ENCODE measurements at places on chromosomes 12 and 14.

- no peak for DNase-seq
Measured at GRCh38 chr12:20950248-20950647, 139.7 kb downstream of the SLCO1B3 start.

DNA sequence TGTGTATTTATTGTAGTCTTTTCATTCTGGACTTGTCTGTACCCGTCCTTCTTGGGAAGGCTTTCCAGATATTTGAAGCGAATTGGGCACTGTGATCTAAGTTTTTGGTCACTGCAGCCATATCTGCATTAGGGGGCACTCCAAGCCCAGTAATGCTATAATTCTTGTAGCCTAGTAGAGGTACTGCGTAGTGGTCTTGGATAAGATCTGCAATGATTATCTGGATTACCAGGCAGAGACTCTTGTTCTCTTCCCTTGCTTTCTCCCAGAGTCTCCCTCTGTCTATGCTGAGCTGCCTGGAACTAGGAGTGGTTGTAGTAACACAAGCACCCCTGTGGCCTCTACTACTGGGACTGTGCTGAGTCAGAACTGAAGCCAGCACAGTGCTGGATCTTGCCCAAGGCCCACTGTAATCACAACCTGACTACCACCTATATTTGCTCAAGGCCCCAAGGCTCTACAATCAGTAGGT is 30.0 kb downstream of the SLC38A2 start:
- no peak for DNase-seq

- no peak for DNase-seq
Measured at GRCh38 chr14:94121485-94121884, 7.9 kb downstream of the IFI27L2 start.

GRCh38 chr12:46830731-46831334 is 5.0 kb upstream of the SLC38A4 start:
- DNase-seq, result no peak

DNA sequence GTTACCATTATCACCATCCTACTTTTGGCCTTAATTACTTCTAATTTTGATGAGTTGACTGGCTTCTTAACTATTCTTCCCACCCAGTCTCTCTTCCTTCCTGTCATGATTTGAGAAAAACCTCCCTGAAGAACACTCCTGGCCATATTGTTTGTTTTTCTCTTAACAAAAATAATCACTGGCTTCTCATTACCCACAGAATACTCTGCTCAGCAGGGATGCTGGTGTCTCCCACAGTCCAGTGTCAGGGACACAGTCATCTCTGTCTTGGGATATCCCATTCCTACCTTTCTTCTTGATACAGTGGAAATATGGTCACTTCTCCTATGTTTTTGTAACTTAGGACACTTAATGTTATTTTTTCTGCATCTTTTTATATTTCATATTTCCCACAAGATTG is 103.7 kb downstream of the SRGAP1 start:
- DNase-seq, result no peak

DNA sequence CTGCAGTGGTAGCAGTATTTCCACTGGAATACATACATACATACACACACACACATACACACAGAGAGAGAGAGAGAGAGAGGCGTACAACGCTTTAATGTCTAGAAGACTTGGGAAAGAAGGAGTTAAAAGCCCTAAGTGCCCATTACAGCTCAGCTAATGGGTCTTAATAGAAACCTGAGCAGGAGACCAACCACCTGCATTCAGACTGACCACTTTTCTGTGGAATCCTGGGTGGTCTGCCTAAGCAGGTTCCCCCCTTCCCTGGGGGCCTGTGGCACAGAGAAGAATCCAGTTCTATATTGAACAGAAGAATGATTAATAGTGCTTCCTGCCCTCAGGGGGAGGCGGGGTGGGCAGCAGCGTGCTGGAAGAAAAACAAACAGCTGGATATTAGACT is 312.4 kb upstream of the PRKD1 start:
- no peak for DNase-seq

DNA sequence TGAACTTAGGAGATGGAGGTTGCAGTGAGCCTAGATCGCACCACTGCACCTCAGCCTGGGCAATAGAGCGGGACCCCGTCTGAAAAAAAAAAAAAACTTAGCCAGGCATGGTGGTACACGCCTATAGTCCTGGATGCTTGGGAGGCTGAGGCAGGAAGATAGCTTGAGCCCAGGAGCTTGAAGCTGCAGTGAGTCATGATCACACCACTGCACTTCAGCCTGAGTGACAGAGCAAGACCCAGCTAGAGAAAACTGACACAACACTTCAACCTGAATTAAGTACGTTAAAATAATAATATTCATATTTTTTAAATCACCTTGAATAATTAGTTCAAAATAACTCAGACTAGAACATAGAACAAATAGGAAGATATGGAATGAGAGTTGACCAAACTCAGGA is 5.7 kb upstream of the CATSPERB start:
- no peak for DNase-seq
